Suprapubic skin (tissue), 4 donors: ENCODE measurements at places on chromosomes 5 and 9. TPM values are rescaled to one million over a fixed set of nuclear protein-coding genes. Genes with fewer than 3 reads are reported as not detected.

GRCh38 chr5:54825005-54825404 is 160.4 kb downstream of the ESM1 start:
- no peak for DNase-seq

GRCh38 chr5:82628364-82628910 is 350.3 kb upstream of the RPS23 start:
- no peak for DNase-seq

PDE6A gene
- 2.9 TPM for total RNA-seq

DNA sequence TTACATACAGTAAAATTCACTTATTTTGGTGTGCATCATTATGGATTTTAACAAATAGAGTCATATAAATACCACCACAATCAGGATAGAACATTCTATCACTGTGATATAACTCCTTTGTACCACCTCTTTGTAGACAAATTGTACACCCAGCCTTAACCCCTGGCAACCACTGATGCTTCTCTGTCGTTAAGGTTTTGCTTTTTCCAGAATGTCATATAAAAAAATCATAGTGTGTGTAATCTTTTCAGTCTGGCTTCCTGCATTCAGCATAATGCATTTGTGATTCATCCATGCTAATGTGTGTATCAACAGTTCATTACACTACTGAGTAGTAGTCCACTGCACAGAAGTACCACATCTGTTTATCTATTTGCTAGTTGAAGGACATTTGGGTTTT is 81.2 kb downstream of the ARSB start:
- no peak for DNase-seq

DNA sequence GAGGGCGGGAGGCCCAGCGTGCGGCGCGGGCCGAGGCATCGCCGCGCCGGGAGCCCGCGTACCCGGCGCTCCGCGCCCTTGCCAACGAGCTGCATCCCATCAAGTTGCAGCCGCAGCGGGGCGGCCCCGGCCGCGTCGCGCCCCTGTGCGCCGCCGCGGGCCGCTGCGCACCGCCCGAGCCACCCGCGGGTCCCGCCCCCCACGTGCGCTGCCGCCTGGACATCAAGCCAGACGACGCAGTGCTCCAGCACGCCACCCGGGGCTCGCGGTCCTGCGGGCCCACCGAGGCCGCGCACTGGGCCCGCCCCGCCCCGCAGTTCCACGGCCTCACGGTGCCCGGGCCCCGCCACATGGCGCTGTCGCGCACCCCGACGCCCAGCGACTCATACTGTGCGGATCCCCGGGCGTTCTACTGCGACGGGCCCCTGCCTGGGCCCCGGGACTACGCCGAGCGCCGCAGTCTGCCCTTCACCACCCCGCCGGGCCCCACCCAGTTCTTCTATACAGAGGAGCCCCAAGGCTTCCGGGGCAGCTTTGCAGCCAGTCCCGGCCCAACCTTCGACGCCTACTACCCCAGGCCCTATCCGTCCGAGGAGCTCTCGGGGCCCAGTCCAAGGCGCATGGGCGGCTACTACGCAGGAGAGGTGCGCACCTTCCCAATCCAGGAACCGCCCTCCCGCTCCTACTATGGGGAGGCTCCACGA is 2.6 kb downstream of the AJM1 start:
- no peak for DNase-seq
